ENCODE measurements at places on chromosomes 13 and 19.

DNA sequence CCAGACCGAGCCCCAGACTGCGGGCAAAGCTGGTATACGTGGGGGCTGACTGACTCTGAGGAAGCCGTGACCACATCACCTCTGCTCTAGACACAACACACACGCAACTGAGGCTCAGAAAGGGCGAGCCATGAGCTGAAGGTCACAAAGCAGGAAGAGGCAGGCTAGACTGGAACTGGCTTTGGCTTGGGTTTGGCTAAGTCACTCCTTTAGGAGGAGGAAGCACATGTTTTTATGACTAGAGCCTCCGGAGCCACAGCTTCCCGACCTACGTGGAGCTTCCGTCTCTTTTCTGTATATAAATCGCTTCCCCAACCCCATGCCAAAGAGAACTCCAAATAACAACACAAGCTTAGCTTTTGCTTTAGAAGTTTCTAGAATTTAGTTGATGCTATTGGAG is 48.0 kb downstream of the RFX2 start:
- no peak for DNase-seq

DNA sequence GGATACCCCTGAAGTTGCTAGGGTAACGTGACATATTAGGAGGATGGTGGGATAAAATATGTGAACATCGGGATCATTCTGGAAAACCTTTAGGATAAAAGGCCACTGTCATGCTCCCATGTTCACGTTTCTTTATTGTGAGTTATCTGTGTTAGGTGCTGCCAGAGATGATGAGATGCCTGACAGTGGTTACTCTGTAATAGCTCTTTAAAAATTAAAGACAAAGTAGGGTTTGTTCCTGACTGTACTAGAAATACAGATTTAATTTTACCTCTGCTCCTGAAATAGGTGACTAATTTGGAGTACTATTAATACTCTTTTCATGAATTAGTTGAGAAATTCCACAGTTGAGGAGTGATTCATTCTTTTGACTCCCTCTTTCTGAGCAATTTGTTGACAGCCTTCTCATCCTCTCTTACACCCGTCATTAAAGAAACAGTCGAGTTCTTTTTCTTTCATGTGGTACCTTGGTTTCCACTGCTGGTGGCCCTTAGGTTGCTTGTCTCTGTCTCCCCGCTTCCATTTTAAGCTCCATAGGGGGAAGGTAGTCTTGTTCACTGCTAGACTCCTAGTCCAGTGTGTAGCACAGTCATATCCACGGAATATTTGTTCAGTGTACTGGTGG is 28.4 kb downstream of the SAE1 start:
- DNase-seq: no peak

DNA sequence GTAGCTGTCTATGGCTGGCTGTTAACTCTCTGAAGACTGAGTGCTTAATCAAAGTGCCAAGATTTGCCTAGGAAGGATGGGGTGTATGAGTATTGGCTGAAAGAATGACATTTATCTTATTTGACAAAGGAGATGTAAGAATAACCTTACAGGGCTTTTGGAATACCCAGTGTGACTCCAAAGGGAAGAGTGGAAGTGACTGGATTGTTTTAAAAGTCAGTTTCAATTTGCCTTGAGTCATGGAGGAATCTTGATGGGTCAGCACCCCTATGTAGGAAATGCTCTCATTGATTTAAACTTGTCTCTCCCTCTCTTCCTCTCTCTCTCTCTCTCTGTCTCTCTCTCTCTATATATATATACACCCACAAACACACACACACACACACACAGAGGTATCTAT is 118.4 kb upstream of the CLDN10 start:
- no peak for DNase-seq

DNA sequence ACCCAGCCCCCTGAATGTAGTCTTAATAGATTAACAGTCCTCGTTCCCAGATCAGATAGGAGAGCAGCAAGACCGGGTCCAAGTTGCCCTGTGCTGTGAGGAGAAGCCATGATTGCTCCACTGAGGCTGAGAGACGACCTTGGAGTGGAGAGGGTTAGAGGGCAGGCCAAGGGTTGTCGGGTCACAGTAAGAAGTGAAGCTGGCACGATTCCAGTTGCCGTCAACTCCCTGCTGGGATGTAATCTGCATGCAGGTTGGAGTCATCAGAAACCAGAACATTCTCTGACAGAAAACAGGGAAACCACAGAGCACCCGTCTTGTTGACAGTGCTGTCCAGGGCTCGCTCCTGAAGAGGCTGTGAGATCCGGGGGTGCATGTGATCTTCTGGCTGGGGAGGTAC is 19.0 kb upstream of the ATP11A start:
- no peak for DNase-seq

DNA sequence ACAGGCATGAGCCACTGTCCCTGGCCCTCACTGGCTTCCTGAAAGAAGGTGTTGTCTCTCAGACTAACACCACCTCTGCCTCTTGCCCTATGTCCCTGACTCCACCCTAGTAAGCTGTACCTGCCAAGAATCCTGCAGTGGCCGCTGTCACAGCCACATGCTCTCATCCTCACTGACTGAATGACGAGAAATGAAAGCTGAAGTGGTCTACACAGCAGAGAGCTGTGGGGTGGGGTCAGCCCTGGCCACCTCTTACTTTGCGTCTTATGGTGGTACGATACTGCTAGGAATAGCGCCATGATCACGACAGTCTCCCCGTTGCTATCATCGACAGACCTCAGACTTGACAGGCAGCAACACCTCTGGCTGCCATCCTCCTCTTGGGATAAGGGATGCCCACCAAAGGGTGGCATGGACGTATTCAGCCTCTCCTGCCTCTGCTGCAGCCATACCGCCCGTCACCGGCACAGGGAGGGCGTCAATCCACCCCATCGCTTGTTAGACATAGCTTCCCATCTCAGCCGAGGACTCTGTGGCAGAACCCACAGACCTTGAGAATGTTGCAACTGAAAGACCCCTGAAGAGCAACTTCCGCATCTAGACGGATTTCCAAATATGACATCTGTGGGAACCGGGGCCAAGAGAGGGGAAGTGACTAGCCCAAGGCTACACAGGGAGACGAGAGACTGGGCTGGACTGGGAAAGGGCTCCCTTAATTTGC is 809 bp downstream of the MYO1F start:
- no peak for DNase-seq

- DNase-seq: no peak
These were observed 99.3 kb upstream of the GJB6 start for GRCh38 chr13:20331419-20331818.

DNA sequence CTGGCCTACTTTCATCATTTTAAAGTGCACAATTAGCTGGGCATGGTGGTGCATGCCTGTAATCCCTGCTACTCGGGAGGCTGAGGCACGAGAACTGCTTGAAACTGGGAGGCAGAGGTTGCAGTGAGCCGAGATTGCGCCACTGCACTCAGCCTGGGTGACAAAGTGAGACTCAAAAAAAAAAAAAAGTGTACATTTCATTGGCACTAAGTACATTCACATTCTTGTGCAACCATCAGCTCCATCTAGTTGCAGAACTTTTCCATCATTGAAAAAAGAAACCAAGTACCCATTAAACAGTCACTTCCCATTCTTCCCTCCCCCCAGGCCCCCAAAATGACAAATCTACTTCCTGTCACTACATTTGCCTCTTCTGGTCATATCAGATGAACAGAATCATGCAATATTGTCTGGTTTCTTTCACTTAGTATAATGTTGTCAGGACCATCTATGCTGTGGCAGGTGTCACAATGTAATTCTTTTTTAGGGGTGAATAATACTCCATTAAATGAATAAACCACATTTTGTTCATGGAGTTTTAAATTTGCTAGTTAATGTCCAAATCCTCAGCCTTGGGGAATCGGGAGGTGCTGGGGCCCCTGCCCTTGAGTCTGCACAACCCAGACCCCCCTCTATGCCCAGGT is 7.4 kb upstream of the SIGLEC11 start:
- no peak for DNase-seq

DNA sequence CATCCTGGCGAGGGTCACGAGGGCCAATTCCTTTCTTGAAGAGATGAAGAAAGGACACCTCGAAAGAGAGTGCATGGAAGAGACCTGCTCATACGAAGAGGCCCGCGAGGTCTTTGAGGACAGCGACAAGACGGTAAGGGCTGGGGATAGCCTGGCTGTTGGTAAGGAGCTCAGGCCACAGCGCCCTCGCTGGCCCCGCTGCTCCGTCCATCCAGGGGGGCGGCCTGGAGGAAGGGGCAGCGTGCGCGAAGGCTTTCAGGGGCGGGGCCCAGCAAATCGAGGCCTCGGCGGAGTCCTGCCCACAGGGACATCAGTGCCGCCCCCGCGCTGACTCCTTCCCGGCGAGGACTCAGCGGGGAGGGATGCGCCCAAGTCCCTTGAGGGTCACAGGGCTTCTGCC is 6.9 kb downstream of the F10 start:
- no peak for DNase-seq

Measured in AG09319 (cell line).